ENCODE measurements at places on chromosomes 3 and 15.

- DNase-seq, result no peak
Observed at GRCh38 chr3:83076041-83076440, 1314.6 kb upstream of the GBE1 start.

DNA sequence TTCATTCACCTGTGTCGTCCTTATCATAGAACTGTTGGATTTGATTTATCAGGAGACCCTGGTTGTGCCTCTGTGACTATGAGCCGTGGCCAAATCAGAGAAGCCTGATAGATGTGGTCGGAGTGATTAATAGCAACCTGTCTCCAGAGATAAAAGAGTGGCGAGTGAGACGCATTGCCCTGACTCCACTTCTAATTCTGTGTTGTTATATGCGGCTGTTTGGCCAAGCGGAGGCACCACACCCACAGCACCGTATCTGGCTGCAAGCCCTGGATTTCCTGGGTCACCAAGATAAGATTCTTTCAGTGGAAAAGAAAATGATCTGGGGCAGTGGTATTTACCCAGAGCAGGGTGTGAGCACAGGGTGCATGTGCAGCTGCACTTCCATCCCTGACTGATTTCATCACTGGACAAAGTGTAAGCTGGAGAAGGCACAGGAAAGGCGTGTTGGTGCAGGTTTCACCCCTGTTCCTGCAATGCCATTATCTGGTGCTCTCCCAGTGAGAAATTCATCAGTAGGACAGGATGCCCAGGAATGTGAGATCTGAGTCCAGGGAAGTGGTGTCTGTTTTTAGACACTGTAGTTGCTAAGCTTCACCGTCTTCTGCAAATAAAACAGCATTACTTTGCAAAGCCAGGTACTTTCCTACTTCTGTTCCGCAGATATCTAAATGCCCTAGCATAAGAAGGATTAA, 84.6 kb downstream of the CD47 start:
- no peak for DNase-seq

DNA sequence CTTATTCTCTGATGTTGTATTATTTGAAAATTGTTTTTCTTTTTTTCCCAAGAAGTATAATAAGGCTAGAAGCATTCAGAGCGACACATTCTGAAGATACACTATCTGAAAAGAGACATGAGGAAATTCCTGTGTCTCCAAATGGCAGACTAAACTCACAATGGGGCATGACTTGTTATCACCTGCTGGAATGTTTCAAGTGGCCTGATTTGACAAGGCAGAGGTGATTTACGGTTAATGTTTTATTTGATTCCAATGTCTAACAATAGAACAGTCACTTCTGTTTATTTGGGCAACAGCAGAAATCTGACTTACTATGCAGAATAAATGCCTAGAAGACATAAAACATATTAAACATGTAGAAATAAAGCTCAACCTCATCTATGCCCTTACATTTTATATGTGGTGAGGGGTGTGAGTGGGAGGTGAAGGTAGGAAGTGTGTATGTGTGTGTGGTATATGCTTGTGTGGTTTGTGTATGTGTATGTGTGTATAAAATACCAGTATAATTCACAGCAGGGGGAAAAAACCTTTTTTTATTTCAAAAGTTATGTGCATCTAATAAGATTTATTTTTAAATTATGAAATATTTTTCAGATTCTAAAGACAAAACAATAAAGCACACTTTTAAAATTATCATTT, 1051.7 kb downstream of the ROBO2 start:
- DNase-seq, result no peak

- DNase-seq, result no peak
Observed at GRCh38 chr15:50764461-50765194, 878 bp downstream of the SPPL2A start.

DNA sequence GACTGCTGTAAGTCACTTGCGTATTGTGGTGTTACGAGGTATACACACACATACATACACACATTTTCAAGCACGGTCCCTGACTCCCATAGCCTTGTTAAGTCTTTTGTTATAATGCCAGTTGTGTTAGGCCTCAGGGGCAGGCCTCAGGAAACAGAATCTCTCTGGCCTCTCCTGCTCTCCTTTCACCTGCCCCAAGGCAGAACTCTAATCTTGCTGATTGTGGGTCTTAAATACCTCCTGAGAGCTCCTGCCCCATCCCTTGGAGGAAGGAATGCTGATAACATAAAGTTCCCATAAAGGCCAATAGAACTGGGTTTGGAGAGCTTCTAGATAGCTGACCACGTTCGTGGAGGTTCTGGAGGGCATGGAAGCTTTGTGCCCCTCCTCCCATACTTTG, 3.9 kb upstream of the NIT2 start:
- DNase-seq, result no peak

DNA sequence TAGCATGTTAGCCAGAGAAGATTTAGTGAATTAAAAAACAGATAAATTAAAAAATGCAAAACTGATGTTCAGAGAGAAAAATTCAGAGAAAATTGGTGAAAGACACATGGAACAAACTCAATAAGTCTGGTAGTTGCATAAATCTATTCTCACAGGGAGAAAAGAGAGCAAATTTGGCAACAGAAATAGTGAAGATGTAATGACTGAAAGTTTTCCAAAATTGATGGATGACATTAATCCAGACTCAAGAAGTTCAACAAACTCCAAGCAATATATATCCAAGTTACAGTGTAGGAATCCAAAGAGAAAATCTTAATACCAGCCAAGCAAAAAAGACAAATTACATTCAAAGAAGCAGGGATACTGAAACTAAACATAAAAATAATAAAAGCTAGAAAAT, 302.7 kb upstream of the ARPP21 start:
- no peak for DNase-seq

- DNase-seq, result no peak
Observed at GRCh38 chr15:86568378-86568777, 488.7 kb downstream of the AGBL1 start.

- no peak for DNase-seq
Observed at GRCh38 chr3:52226229-52226817, 878 bp upstream of the TLR9 start.

DNA sequence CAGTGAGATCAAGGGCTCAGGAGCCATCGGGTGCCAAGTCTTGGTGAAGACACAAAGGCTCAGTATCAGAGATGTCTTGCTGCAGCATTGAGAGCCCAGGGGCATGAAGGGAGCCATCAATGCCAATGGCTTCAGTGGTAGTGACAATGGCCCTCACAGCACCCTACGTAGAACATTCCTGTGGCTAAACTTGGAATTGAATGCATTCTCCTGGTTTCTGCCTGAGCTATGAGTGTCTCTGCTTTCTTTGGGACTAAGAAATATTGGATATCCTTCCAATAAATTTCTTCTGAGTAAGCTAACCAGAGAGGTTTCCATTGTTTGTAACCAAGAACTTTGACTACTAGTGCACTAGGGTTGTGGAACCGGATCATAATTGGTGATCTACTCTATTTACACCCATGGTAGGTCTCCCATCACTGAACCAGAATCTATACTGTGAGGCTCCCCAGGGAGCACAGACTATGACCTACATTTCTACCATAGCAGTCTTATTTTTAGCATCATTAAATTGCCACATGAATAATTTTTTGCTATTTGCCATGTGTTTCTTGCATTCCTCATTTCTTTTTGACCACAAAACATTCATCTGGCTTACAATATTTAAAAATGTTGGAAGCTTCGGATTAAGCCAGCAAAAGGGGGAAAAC, 31.6 kb upstream of the PDZRN3 start:
- DNase-seq, result no peak

DNA sequence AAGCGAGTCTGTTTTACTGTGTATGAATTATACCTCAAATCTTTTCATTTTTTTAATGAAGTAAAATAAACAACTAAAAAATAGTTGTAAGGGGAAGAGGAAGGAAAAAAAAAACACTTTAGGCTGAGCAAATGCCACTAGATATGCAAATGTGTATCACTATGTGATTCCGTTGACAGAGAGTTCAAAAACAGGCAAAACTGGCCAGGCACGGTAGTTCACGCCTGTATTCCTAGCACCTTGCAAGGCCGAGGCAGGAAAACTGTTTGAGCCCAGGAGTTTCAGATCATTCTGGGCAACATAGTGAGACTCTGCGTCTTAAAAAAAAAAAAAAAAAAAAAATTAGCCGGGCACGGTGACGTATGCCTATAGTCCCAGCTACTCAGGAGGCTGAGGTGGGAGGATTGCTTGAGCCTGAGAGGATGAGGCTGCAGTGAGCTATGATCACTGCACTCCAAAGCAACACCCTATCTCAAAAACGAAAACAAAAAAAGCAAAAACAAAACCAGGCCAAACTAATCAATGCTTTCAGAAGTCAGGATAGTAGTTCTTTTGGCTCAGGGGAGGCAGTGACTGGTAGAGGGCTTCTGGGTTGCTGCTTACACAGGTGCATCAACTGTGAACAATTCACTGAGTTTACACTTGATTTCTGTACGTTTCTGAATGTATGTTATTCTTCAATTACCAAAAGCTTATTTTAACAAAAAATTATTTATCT, 7.4 kb downstream of the PRC1 start:
- DNase-seq, result no peak

DNA sequence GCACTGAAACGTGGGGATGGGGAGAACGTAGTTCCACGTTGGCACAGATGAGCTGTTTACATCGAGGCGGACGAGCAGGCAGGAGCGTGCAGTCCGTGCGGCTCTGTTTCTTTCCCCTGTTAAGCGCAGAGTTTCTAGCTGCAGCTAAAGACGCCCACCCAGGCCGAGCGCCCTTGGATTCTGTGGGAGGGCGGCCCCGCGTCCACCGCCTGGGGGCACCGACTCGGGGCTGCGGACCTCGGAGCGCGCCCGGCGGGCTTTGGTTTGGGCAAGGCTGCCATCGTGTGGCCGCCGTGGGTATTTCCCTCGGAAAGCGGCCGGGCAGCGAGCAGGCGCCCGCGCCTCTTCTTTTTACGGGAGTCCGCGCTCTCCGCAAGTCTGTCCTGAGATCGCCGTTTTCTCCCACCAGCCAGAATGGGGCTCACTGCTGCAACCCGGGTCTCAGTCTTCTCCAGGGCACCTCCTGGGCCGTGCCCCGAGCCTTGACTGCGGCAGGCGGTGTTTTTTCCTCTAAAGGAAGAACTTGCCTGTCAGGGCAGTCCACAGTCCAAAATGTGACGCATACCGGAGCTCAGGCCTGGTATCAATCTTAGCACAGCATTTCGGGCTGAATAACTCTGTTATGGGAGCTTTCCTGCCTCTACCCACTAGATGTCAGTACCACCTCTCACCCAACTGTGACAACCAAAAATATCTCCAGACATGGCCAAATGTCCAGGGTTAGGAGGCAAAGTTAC, 219.9 kb upstream of the IGF1R start:
- DNase-seq, result peak; percentile 55

- no peak for DNase-seq
Observed at GRCh38 chr3:194880940-194881925, 195.6 kb downstream of the FAM43A start.

DNA sequence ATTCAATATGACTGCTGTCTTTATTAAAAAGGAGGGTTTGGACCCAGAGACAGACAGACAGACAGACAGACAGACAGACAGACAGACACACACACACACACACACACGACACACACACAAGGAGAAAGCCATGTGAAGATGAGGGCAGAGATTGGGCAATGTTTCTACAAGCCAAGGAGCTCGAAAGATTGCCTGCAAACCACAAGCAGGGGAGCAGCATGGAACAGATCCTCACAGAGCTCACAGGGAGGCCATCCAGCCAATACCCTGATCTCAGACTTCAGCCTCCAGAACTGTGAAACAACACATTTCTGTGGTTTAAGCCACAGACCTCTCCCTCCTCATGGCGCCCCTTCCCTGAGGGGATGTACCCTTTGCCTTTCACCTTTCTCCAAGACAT, 35.8 kb upstream of the ABHD2 start:
- no peak for DNase-seq

DNA sequence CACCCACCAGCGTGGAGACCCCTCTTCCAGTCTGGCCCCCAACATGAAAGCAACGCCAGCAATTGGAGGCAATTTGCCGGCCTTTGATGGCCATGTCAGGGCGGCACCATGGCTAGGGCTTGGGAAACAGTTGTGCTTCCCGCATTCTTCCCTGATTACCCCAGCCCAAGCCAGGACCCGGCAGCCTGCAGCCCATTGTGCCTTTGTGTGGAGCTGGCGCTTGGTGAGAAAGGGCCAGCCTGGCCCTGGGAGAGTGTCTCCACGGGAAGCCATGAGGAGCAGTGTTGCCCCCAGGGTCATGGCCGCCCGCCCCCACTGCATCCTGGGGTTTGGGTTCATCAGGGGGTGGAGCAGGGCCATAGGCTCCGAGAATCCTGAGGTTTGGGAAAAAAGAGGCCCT, 66.0 kb downstream of the DNAJB8 start:
- DNase-seq, result no peak

DNA sequence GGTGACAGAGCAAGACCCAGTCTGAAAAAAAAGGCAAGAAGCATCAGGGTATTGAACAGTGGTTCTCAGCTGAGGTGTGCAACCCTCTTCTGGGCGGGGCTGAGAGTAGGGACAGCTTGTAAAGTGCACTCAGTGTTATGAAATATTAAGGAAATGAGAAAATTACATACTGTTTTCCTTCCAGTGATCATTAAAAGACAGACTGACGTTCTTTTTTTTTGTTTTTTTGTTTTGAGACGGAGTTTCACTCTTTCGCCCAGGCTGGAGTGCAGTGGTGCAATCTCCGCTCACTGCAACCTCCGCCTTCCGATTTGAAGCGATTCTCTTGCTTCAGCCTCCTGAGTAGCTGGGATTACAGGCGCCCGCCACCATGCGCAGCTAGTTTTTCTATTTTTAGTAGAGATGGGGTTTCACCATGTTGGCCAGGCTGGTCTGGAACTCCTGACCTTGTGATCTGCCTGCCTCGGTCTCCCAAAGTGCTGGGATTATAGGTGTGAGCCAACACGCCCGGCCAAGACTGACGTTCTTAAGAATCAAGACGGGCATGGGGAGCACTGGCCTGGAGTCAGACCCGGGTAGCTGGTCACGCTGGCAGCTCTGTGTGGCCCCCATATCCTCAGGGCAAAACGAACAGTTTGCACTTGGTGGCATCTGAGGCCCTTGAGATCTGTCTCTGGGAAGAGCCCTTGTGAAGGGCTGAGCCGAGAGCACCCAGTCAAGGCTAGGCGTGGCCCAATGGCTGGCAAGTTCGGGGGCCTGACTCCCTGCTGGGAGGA, 11.4 kb downstream of the MAN2A2 start:
- DNase-seq, result no peak

GRCh38 chr3:37537914-37538691, 323.6 kb upstream of the CTDSPL start:
- DNase-seq, result no peak

DNA sequence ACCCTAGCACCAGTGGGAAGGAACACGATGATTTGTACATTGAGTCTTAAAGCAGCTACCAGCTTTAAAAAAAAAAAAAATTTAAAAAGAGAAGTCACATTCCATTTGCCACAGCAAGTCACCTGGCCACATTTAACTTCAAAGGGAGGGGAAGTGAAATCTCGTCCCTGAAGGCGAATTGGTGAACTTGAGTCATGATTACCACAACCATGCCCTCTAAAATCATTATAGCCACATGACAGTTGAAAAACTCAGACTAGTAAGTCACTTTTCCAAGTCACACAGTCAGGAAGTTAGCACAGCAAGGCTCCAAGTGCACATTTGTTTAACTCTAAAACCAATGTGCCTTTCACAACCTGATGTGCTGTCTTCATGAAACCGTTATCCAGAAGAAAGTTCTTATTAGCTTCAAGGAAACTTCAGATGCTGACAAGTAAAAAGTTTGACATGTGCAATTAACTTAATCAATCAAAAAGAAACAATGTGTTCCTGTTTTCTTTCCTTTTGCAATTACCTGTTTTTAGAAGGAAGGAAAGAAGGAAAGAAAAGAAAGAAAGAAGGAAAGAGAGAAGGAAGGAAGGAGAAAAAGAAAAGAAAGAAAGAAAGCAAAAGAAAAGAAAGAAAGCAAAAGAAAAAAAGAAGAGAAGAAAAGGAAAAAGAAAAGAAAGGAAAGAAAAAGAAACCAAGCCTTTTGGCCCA, 8.3 kb upstream of the THSD4 start:
- no peak for DNase-seq

GRCh38 chr3:31472479-31473390, 60.0 kb upstream of the STT3B start:
- peak; percentile 23 for DNase-seq
